ENCODE measurements at places on chromosomes 5 and 9.

DNA sequence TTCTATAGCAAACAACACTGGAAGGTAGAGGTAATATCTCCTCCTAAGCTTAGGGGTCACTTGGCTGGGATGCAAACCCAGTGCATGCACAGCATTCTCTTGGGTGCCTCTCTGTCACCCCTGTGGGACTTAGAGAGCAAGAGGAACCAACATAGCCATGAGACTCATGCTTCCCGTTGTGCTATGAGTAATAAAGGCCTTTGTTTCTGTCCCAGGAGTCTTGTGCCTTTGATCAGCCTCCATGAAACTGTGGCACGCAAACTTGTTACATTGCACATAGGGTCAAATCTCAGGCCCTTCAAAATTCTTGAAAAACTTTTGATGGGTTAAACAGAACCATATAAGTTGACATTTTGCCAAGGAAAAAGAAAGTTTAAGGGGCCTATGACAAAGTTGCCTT is 272.8 kb downstream of the TAF11L14 start:
- no peak for DNase-seq

GRCh38 chr9:38384990-38385848 is 7.3 kb upstream of the ALDH1B1 start:
- DNase-seq: no peak

DNA sequence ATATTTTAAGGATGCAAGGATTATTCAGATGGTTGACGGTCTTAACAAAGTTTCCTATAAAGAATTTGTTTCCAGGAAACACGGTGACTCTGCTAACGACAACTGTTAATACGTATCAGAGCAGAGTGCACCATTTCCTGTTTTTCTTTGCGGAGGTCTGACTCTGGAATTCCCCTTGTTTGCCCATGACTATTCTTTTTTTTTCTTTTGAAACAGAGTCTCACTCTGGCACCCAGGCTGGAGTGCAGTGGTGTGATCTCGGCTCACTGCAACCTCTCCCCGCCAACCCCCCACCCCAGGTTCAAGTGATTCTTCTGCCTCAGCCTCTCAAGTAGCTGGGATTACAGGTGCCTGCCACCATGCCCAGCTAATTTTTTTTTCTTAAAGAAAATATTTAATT is 115.9 kb downstream of the CDC42SE2 start:
- peak; percentile 30 for DNase-seq

DNA sequence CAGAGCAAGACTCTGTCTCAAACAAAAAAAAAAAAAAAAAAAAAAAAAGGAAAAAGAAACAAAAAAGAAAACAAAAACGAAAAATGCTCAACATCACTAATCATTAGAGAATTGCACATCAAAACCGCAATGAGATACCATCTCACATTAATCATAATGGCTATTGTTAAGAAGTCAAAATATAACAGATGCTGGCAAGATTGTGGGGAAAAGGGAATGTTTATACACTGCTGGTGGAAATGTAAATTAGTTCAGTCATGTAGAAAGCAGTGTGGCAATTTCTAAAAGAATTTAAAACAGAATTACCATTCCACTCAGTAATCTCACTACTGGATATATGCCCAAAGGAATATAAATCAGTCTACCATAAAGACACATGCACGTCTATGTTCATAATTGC is 50.4 kb upstream of the PRR16 start:
- no peak for DNase-seq

- DNase-seq: no peak
Measured at GRCh38 chr9:109286981-109287380, 33.9 kb downstream of the EPB41L4B start.

GRCh38 chr9:83456226-83456625 is 82.0 kb downstream of the FRMD3 start:
- DNase-seq: no peak
